ENCODE measurements at places on chromosomes 2 and 18.

- DNase-seq: no peak
Observed at GRCh38 chr2:238104226-238104690, 4.1 kb downstream of the ESPNL start.

GRCh38 chr2:953975-954686 is 3.5 kb downstream of the SNTG2 start:
- no peak for DNase-seq

GRCh38 chr18:78736015-78736690 is 243.5 kb upstream of the SALL3 start:
- DNase-seq: no peak

- DNase-seq: no peak
Observed at GRCh38 chr2:175769200-175769599, 232.9 kb downstream of the LNPK start.

GRCh38 chr18:34018336-34018735 is 206.4 kb downstream of the NOL4 start:
- no peak for DNase-seq
